CD4-positive, alpha-beta T cell (primary cell): ENCODE measurements at places on chromosomes 16 and 17. TPM values are rescaled to one million over a fixed set of nuclear protein-coding genes. Genes with fewer than 3 reads are reported as not detected.

The MLLT6 gene
- 324 TPM for total RNA-seq

The LGALS9C gene
- total RNA-seq: not detected

The TMC7 gene
- not detected for total RNA-seq

The ETV4 gene
- total RNA-seq: not detected

The C16orf74 gene
- 2.1 TPM for total RNA-seq

The ZFPM1 gene
- 24.2 TPM for total RNA-seq

The GLIS2 gene
- total RNA-seq: not detected

The GALR2 gene
- total RNA-seq: 1.0 TPM

DNA sequence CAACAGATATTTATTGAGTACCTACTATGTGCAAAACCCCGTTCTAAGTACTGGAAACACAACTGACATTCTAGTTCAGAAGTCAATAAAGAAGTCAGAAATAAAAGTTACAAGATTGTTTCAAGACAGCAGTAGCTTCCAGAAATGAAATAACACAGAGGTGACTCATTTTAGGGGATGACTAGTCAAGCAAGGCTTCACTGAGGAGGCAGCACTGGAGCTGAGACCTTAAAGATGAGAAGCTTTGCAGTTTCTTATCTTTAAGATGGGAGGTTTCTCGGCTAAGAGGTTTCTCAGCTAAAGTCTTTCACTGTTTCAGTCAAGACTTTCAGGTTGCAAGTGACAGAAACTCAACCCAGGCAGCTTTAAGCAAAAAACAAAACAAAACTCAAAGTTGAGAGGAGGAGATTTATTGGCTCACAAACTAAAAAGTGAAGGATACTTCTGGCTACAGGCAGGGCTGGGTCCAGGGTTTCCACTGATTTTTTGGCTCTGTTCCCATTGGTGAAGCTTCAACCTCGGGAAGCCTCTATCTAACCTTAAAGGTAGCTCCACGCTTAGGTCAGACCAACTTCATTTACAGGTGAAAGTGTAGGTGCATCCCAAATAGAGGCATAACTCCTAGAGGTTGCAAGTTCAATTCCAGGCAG, 7.4 kb upstream of the MMP2 start:
- no peaks in the 10 kb centered on the region for H3K4me1 ChIP-seq
- no peak overlapping the region for H3K27ac ChIP-seq
- H3K27me3 ChIP-seq: no peaks in the 10 kb centered on the region
- H3K36me3 ChIP-seq: no peaks in the 10 kb centered on the region
- no peak for DNase-seq

GRCh38 chr17:10292057-10292937, 80.5 kb downstream of the MYH13 start:
- H3K27ac ChIP-seq: no peak overlapping the region
- no peak overlapping the region for H3K4me3 ChIP-seq
- peaks cover 3% of the 10 kb centered on the region for H3K27me3 ChIP-seq
- no peak for DNase-seq
- no peaks in the 10 kb centered on the region for H3K36me3 ChIP-seq
- H3K4me1 ChIP-seq: no peaks in the 10 kb centered on the region

DNA sequence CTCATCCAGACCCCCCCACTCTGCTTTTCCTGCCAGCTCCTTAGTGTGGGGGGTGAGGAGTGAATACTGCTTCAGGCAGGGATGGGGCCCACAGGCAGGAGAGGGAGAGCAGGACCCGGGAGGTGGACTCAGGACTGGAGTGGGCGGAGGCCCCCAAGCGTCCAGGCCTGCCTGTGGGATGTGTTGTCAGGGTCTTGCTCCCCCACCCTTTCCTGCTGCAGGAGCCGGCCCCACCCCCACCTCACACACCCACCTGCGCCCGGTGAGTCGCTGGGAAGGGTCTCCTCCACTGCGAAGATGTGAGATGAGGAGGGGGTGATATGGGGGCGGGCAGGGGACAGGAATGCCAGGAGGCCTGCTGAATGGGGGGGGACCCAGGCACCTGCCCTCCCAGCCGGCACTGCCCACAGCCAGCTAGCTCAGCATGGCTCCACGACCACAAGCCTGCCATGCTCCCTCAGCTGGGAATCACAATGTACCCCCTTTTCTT, 1.1 kb downstream of the FAM171A2 start:
- H3K27me3 ChIP-seq: peaks cover 22% of the 10 kb centered on the region
- H3K4me1 ChIP-seq: peaks cover 13% of the 10 kb centered on the region
- DNase-seq: no peak
- H3K27ac ChIP-seq: no peak overlapping the region
- no peaks in the 10 kb centered on the region for H3K36me3 ChIP-seq
- H3K4me3 ChIP-seq: no peak overlapping the region

DNA sequence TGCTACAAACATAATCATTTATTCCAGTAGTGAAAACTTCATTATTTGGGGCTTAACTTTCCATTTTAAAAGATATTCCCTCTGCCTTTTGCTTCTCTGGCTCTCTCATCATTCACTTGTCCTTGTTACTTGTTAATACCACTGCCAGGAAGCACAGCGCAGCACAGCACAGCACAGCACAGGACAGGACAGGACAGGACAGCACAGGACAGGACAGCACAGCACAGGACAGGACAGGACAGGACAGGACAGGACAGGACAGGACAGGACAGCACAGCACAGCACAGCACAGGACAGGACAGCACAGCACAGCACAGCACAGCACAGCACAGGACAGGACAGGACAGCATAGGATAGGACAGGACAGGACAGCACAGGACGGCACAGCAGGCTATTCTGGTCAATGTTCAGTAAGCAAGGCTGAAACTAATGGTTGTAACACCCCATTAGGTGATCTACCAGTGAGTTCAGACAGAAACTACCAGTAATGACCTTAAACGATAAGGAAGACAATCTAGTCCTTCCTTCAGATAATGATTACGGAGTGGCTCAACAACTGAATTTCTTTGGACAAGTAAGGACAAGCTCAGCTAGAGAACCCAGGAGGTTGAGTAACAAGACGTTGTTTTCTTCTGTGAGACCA, 31.9 kb downstream of the COG1 start:
- H3K4me3 ChIP-seq: no peak overlapping the region
- peaks cover 18% of the 10 kb centered on the region for H3K4me1 ChIP-seq
- no peak for DNase-seq
- no peak overlapping the region for H3K27ac ChIP-seq
- H3K27me3 ChIP-seq: no peaks in the 10 kb centered on the region
- peaks cover 8% of the 10 kb centered on the region for H3K36me3 ChIP-seq

GRCh38 chr16:87933140-87933495, 3.2 kb downstream of the CA5A start:
- H3K36me3 ChIP-seq: no peaks in the 10 kb centered on the region
- H3K27ac ChIP-seq: no peak overlapping the region
- no peak for DNase-seq
- no peaks in the 10 kb centered on the region for H3K4me1 ChIP-seq
- H3K4me3 ChIP-seq: no peak overlapping the region

- H3K27ac ChIP-seq: no peak overlapping the region
- H3K4me3 ChIP-seq: no peak overlapping the region
- peaks cover 20% of the 10 kb centered on the region for H3K4me1 ChIP-seq
- DNase-seq: no peak
These were observed 1.0 kb upstream of the EPN3 start for GRCh38 chr17:50531428-50532025.

DNA sequence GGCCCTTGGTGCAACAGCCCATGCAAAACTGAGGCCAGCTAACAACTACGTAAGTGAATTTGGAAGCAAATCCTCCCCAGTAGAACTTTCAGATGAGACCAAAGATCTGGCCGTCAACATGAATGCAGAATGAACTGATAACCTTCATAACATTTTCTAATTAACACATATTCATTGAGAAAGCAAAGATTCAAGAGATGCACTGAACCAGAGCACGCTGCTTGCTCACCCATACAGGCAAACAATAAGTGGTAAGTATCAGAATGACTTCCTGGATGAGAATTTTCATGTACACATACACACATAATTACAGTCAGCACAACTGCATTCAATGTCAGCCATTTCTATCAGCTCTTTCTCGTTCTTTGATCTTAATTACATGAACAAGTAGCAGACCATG, 30.6 kb downstream of the XYLT1 start:
- H3K36me3 ChIP-seq: peaks cover 5% of the 10 kb centered on the region
- no peak for DNase-seq
- no peak overlapping the region for H3K27ac ChIP-seq
- H3K27me3 ChIP-seq: no peaks in the 10 kb centered on the region
- peaks cover 20% of the 10 kb centered on the region for H3K4me1 ChIP-seq

GRCh38 chr16:23587726-23588125, 8.4 kb downstream of the NDUFAB1 start:
- H3K27ac ChIP-seq: no peak overlapping the region
- no peak overlapping the region for H3K4me3 ChIP-seq
- peaks cover under 1% of the 10 kb centered on the region for H3K4me1 ChIP-seq
- peaks cover 75% of the 10 kb centered on the region for H3K36me3 ChIP-seq
- no peaks in the 10 kb centered on the region for H3K27me3 ChIP-seq
- DNase-seq: no peak

DNA sequence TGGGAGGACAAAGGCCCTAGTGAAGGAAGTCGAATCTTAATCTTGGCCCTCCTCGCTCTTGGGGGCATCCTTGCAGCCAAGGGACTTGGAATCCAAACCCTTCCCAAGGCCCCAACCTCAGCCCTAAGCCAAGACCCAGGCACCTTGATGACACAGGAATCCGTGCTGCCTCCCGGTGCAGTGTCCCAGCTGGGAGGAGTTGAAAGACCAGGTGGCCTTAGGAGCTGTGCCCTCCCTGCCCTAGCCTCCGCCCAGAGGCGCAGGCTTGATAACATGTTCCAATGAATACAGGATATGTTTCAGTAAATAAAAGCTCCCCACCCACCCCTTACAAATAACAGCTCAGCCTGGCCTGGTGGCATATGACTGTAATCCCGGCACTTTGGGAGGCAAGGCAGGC, at the start of gene CHST5:
CHST5 (minus strand) TSS at position 208 of the 400 bp plus-strand sequence. CDS start 5,724 bp downstream, outside the sequence.
- DNase-seq: no peak
- no peaks in the 10 kb centered on the region for H3K36me3 ChIP-seq
- H3K27ac ChIP-seq: no peak within 1 kb of the TSS
- H3K4me1 ChIP-seq: no peaks in the 10 kb centered on the region
- no peaks in the 10 kb centered on the region for H3K27me3 ChIP-seq
- H3K4me3 ChIP-seq: no peak within 1 kb of the TSS

GRCh38 chr17:28398280-28398981, 7.6 kb downstream of the SLC46A1 start:
- no peak overlapping the region for H3K4me3 ChIP-seq
- H3K36me3 ChIP-seq: peaks cover 39% of the 10 kb centered on the region
- H3K4me1 ChIP-seq: peaks cover 5% of the 10 kb centered on the region
- no peaks in the 10 kb centered on the region for H3K27me3 ChIP-seq
- H3K27ac ChIP-seq: no peak overlapping the region

GRCh38 chr16:19006446-19007315, 22.9 kb downstream of the TMC7 start:
- no peaks in the 10 kb centered on the region for H3K4me1 ChIP-seq
- H3K27ac ChIP-seq: no peak overlapping the region
- H3K36me3 ChIP-seq: no peaks in the 10 kb centered on the region
- H3K27me3 ChIP-seq: no peaks in the 10 kb centered on the region

DNA sequence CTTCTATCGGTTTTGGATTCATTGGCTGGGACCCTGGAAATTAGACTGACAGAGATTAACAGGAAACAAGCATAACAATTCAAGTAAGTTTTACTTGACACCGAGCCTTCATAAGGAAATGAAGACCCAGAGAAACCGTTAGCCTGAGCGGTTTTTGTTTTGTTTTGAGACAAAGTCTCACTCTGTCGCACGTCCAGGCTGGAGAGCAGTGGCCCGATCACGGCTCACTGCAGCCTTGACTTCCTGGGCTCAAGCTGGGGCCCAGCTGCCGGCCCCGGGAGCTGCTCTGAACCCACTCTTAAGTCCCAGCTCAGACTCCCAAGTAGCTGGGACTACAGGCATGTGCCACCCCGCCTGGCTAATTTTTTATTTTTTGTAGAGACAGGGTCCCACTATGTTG, 321.3 kb downstream of the SEC14L1 start:
- peak overlapping the region; percentile 90 for H3K27ac ChIP-seq
- H3K4me3 ChIP-seq: peak overlapping the region; percentile 94
- DNase-seq: no peak
- H3K27me3 ChIP-seq: no peaks in the 10 kb centered on the region

DNA sequence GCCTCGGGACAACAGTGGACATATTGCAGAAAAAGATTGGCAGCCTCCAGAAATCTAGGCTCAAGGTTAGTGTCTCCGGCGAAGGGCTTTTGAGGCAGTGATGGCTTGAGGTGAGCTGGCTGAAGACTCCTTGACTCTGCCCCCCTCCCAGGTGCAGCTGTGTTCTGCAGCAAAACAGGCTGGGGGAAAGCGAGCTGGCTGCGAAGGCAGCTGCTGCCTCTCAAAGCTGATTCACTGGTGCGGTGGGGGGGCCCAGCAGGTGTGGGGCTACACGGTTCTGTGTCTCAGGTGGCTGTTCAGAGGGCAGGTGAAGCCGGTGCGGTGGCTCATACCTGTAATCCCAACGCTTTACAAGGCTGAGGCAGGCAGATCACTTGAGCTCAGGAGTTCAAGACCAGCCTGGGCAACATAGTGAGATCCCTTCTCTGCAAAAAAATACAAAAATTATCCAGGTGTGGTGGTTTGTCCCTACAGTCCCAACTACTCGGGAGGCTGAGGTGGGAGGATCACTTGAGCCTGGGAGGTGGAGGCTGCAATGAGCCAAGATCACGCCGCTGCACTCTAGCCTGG, 22.9 kb downstream of the C16orf96 start:
- H3K27ac ChIP-seq: no peak overlapping the region
- H3K36me3 ChIP-seq: no peaks in the 10 kb centered on the region
- peaks cover 7% of the 10 kb centered on the region for H3K4me1 ChIP-seq
- H3K4me3 ChIP-seq: no peak overlapping the region
- no peaks in the 10 kb centered on the region for H3K27me3 ChIP-seq

DNA sequence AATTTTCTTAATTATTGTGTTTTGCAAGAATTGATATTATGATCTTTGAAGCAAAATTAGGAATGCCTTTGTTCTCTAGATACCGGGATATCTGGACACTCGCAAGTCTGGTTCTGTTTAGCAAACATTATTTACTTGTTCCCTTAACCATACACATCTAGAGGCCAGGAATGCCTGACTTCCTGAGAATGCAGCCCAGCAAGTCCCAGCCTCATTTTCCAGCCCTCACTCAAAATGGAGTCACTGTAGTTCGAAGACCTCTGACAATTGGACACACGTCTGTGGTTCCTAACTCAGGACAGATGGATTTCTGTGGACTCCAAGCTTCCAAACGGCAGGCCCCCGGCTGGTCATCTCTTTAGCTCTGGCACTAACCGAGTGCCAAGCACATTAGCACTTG, 355.4 kb upstream of the RBFOX1 start:
- no peaks in the 10 kb centered on the region for H3K27me3 ChIP-seq
- DNase-seq: no peak
- no peak overlapping the region for H3K4me3 ChIP-seq
- H3K27ac ChIP-seq: no peak overlapping the region
- H3K36me3 ChIP-seq: no peaks in the 10 kb centered on the region

GRCh38 chr17:77373299-77374169, 232.8 kb downstream of the SEC14L1 start:
- peak; percentile 48 for DNase-seq
- peaks cover 81% of the 10 kb centered on the region for H3K4me1 ChIP-seq
- H3K36me3 ChIP-seq: no peaks in the 10 kb centered on the region
- H3K27ac ChIP-seq: peak overlapping the region; percentile 82
- no peaks in the 10 kb centered on the region for H3K27me3 ChIP-seq

- no peak overlapping the region for H3K4me3 ChIP-seq
- no peaks in the 10 kb centered on the region for H3K36me3 ChIP-seq
- no peak for DNase-seq
- H3K4me1 ChIP-seq: peaks cover 6% of the 10 kb centered on the region
- no peak overlapping the region for H3K27ac ChIP-seq
These were observed 7.2 kb downstream of the DLX3 start for GRCh38 chr17:49987681-49988441.

GRCh38 chr17:30241051-30241450, 5.6 kb upstream of the SLC6A4 start:
- H3K4me1 ChIP-seq: peaks cover 21% of the 10 kb centered on the region
- no peak for DNase-seq
- H3K27ac ChIP-seq: no peak overlapping the region
- H3K36me3 ChIP-seq: no peaks in the 10 kb centered on the region
